ELR (cell line): ENCODE measurements at places on chromosomes 4 and X.
A peak's percentile ranks its signal among the peaks of the same experiment; 100 is the strongest.

DNA sequence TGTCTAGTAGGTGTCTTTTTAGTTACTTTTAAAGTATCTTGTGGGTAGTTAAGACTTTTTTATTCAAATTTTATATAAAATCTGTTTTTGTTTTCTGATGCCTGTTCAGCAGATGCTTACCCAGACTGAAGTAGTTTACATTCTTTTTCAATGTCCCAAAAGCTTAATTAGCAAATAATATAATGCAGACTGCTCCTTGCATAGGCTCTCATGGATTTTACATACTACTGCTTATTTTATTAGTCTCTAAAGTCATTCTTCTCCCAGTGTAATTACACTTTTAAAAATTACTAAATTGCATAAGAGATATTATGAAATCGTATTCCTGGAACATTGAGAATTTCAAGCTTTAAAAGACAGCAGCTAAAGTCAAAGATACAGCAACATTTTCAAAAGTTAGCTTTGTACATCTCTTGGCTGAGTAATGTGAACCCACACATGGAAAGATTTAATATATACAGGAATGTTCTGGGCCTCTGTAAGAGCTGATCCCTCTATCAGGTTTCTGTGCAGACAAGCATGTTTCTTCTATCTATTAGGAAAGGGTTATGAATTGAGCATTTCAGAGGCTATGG, 148.4 kb upstream of the SPRY1 start:
- no peak for DNase-seq

GRCh38 chrX:11967986-11968869, 170.0 kb upstream of the FRMPD4 start:
- peak; percentile 8 for DNase-seq

DNA sequence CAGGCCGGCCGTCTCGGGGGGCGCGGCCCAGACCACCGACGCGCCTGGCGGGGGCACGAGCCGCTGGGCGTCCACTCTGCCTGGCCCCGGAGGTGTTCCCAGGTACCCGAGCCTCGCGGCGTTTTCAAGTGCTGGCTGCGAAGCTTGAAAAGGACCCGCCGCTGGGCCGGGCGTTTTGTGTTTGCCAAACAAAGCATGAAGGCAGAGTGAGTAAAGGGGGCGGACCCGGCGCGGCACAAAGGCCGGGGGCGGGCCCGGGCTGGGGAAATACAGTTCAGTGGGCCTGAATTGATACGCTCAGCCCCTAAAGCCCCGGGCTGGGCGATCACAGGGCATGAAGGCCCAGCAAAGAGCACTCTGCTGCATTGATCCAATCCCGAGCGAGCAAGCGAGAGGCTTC, 65.4 kb downstream of the SOX3 start:
- DNase-seq: no peak

DNA sequence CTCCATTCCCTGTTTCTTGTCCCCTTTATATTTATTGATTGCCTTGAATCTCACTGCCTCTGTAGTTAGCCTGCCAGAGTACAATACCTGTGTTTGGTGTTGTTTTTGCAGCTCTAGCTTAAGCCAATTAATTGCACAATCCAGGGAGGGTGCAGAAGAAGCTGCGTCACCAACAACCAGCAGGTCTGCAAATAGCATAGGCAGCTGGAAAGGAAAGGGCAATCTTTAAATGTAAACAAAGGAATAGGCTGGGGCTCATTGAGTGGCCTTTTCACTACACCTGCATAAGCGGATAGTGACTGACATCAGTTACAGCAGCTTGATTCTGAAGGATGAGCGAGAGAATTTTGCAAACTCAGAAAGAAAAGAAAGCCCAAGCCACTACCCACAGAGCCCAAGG, 106.8 kb upstream of the RAI2 start:
- no peak for DNase-seq

- no peak for DNase-seq
These were observed 336.5 kb downstream of the PDGFC start for GRCh38 chr4:156635051-156635450.

DNA sequence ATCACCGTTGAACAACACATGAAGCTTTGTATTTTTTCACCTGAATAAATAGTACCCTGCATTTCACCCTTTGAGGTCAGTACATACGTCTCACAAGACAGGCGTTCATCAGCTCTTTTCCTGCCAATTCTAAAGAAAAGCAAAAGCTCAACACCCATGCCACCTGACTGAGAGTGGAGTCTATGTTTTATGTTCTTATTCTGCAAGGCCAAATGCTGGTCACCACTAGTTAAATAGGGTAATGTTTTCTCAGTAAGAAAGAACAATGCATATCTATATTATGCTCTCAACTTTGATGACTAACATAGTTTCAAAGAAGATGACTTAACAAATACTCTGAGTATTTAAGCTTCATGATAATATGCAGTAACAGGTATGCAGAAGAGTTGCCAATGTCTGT, 336.3 kb upstream of the BMP3 start:
- DNase-seq: no peak

GRCh38 chr4:74364256-74364651, 691 bp upstream of the EREG start:
- DNase-seq: no peak

GRCh38 chr4:125681240-125681639, 366.5 kb downstream of the FAT4 start:
- no peak for DNase-seq

DNA sequence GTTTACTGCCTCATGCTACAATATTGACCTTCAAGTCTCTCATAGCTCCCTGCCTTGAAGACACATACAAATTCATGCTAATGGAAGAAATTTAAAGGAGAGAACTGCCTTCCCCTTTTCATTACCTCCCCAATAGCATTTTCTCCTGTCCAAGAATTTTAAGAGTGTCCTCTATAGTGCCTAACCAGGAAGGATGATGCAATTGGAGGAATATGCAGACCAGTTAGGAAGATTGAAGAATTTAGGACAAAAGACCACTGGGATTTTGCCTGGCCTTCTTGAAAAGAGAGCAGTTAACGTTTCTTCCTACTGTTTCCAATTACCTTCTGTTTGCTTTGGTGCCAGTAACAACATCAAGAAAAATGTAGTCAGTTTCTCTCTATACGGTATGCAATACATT, 443.9 kb downstream of the INPP4B start:
- peak; percentile 18 for DNase-seq

DNA sequence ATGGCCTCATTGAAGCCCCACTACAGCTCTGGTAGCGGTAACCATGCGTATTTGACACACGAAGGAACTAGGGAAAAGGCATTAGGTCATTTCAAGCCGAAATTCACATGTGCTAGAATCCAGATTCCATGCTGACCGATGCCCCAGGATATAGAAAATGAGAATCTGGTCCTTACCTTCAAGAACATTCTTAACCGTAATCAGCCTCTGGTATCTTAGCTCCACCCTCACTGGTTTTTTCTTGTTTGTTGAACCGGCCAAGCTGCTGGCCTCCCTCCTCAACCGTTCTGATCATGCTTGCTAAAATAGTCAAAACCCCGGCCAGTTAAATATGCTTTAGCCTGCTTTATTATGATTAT, 876 bp downstream of the HPRT1 start:
- DNase-seq: peak; percentile 39

GRCh38 chr4:54447304-54447703, 210.5 kb upstream of the KIT start:
- DNase-seq: no peak

GRCh38 chr4:28772066-28772465, 1911.4 kb downstream of the STIM2 start:
- DNase-seq: peak; percentile 77

DNA sequence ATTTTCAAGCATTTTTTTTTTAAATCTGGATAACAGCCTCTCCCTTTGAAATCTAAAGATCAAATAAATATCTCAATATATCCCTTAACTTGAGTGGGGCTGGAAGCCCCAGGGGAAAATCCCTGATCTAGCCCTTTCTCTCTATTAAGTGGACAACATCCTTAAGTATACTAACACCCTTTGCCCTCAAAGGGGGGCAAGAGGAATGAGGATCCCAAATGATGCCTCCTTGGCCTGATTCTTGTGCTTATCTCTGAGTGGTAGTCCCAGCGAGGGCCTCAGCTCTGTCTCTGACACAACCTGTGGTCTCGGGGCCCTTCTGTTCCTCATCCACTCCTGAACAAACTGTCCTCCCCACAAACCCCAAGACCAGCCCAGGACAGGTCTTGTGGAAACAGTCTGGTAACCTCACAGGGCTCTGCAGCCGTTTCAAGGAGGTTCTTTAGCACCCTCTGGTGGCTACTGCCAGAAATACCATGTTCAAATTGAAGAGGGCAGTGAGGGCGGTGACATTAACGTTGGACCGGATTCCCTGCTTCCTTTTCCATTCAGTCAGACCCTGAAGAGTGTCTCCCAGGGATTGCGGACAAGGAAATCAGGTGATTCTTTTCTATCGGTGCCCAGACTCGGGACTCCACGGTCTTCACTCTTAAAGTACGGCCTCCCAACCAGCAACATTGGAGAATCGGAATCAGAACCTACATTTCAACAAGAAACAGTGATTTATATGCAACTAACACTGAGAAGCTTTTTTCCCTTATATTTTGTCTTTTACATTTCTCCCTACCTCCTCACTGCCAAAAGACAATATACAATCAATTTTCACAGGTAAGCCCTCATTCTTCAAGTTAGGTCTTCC, 13.0 kb downstream of the CXCL13 start:
- peak; percentile 71 for DNase-seq

DNA sequence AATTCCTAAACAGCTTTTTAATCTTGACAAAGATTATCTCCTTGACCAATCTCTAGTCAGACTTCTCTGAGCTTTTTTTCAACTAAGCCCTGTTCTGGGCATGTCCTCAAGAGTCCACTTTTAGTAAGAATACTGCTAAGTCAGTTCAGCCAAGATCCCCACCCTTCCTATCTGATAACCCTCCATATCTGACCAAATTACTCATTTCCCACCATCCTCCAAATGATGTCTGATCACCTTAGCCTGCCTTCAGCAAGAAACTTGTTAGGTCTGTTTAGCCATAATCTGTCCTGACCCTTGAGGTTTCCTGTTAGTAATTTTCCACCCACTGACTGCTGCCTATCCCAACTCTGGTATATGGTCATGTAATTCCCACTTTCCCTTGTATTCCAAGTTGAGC, 65.2 kb downstream of the FAM13A start:
- no peak for DNase-seq

GRCh38 chr4:98473046-98473445, 185.4 kb downstream of the TSPAN5 start:
- DNase-seq: no peak

- no peak for DNase-seq
These were observed 8.5 kb downstream of the TRIM2 start for GRCh38 chr4:153212736-153213135.

DNA sequence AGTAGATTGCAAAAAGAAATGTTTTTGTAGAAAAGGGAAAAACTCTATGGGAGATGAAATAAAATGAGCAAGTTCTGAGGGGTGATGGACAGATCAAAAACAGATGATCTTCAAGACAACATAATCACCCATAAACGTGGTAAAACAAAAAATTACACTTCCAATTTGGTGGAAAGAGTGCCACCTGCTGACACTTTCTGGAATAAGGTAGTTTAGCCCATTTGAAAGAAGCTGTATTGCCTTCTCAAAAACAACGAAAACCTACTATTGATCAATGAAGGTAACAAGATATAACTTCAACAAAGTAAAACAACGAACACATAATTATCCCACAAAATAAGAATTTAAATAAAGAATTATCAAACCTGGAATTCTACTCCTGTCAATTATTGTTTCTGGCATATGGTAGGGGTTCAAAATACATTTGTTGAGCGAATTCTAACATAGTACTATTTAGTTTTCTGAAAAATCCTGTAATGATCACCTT, 2.5 kb downstream of the COQ2 start:
- DNase-seq: peak; percentile 69

- no peak for DNase-seq
These were observed 16.4 kb upstream of the EIF4E start for GRCh38 chr4:98945297-98945850.

- peak; percentile 79 for DNase-seq
These were observed 30.4 kb downstream of the FAT1 start for GRCh38 chr4:186693159-186693815.

- DNase-seq: no peak
These were observed 23.0 kb upstream of the MSANTD1 start for GRCh38 chr4:3225936-3226335.

DNA sequence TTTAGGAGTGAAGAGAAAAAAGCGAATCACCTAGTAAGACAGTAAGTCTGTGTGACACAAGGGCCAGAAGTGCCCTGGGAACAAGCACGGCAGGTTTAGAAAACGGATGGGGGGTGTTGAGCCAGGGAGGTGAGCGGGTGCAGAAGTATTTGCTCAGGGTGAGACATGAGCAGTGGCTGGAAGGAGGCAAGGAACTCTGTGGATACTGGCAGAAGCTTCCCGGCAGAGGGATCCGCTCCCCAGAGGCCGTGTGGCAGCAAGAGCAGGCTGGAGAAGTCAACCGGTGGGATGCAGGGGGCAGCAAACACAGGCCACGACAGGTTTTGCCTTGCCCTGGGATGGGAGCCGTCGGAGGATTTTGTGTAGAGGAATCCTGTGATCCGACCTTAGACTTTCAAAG, 2.3 kb upstream of the UVSSA start:
- DNase-seq: no peak

GRCh38 chr4:74097116-74097515, 1.9 kb downstream of the CXCL2 start:
- no peak for DNase-seq

- no peak for DNase-seq
These were observed at the start of gene PPEF1 for GRCh38 chrX:18707426-18708049. PPEF1 (plus strand) TSS chrX:18707645; CDS start chrX:18707781, 136 bp downstream.

DNA sequence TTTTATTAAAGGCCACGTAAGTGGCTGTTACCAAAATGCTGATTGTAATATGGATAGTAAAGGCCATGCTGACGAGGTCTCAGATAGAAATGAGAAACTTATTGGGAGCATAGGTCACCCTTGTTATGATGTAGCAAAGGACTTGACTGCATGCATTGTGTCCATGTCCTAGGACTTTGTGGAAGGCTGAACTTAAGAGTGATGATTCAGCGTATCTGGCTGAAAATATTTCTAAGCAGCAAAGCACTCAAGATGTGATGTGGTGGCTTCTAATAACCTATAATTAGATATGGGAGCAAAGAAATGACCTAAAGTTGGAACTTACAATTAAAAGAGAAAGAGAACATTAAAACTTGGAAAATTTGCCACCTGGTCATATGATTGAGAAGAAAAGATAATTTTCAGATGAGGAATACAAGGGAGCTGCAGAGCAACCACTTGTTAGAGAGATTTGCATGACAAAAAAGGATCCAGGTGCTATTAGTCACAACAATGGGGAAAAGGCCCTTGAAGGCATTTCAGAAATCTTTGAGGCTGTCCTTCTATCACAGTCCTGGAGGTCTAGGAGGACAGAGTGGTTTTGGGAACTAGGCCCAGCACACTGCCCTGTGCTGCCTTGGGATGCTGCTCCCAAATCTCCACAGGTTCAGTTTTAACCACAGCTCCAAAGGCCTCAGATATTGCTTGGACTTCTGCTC, 793.7 kb upstream of the LCORL start:
- no peak for DNase-seq

GRCh38 chrX:154450312-154450711, 6.4 kb downstream of the FAM50A start:
- DNase-seq: no peak

DNA sequence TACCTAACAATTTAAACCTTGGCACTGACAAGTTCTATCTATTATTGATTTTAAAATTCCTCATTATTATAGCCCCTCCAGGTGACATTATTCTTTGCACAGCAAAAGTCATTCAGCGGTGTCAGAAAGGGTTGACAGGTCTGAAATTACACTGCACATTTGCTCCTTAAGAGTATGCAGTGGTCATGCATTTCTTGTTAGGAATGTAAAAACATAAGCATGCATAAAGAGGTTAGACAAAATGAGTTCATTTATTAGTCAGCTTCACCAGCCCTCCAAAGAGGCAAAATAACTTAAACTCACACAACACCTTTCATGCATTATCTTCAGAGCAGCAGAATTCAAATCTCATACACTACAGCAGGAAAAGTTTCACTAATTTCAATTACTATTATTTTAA, 158.8 kb downstream of the HNRNPD start:
- no peak for DNase-seq
